ENCODE measurements at places on chromosomes 6 and 20.

- DNase-seq, result no peak
Observed at GRCh38 chr6:85422996-85423395, 26.9 kb upstream of the NT5E start.

GRCh38 chr6:143402721-143403336 lies 47.7 kb downstream of the ADAT2 start:
- DNase-seq, result no peak

GRCh38 chr6:107555449-107555848 lies 65.5 kb downstream of the SOBP start:
- DNase-seq, result no peak

DNA sequence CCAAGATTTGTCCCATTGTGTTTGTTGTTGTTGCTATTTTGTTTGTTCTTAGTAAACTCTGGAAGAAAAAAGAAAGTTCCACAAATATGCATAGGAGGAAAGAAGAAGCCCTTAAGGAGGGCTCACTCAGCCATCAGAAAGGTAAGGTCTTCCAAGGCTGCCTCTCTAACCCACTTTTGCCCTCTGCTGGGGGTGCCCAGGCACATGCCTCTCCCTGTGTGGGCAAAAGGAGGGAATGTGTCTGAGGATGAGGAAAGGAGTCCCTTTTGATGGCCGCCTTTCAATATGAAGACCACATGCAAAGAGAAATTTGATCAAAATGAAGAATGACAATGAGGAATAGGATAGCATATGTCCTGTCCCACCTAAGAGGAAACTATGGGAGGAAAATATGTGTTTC lies 248.2 kb upstream of the POU3F2 start:
- no peak for DNase-seq

- peak; percentile 15 for DNase-seq
Observed at GRCh38 chr6:134772671-134773360, 177.1 kb downstream of the ALDH8A1 start.

- DNase-seq, result no peak
Observed at GRCh38 chr6:168118935-168119334, 39.9 kb upstream of the FRMD1 start.

GRCh38 chr6:105994591-105995390 lies 91.3 kb upstream of the PRDM1 start:
- DNase-seq, result peak; percentile 89

- peak; percentile 9 for DNase-seq
Observed at GRCh38 chr6:168528474-168529095, 87.6 kb downstream of the SMOC2 start.

DNA sequence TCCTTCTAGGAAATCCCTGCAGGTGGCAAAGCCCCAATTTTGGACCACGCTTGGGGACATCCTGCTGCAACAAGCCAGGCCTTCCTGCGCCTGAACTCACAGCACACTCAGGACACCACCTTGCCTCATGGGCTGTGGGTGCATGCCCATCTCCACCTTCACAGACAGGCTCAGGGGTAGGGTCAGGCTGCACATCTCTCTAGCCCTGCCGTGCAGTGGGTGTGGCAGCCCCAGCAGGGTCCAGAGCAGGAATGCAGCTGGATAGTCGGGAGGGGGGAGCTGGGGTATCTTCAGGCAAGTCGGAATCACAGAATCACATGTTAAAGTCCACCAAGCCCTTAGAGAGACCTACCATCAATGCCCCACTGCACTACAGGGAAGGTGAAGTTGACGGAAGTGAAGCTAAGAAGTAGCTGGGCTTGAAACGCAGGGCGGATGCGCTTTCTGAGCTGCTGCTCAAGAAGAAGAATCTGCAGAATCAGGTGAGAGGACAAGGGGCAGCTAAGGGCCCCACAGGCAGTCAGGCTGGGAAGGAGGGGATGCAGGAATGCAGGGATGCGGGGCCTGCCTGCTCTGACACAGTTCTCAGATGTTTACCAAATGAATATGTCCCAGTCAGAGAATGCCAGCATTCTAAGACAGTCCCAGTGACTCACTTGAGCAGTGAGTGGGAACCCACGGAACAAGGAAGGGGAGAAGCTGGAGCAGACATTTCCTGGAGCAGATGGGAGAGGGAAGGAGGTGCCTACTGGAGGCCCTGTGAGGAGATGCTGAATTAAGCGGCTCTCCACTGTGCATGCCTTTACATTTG lies 11.3 kb downstream of the SERPINB6 start:
- DNase-seq, result no peak

- no peak for DNase-seq
Observed at GRCh38 chr6:37502703-37503291, 3.1 kb upstream of the CCDC167 start.

GRCh38 chr6:75850026-75850833 lies 101.2 kb downstream of the MYO6 start:
- DNase-seq, result no peak

DNA sequence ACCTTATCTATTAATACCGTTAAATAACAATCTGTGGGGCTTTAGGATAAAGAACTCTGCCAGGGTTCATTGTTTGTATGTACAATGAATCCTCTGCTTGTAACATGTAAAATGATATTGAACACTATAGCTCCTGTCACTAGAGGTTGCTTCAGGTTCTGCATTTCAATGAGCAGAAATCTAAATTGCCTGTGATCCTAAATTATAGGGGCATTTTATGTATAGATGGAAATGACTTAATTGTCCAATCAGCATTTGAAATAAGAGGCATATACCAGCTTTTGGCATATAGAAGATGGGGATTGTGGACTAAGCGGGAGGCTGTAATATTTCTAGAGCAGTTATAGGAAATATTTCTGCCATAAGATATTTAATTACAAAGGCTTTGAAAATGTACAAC lies 2.0 kb downstream of the NCOA3 start:
- DNase-seq, result peak; percentile 17

DNA sequence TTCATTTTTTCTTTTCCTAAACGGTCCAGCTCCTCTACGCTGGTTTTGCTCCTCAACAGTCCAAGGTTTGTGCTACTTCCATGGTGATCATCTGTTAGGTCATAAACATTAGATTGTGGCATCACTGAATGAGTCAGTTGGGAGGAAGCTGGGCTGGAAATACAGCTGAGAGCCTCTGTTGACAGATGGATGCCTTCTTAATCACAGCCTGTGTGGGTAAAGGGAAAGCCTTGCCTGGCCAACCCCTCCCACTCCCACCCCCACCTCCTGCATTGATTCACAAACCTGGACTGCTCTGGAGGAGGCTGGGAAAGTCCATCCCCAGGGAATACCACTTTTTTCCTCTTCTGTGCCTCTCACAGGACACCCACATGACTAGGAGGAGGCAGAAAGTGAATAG lies 180.6 kb upstream of the CCN2 start:
- peak; percentile 42 for DNase-seq

DNA sequence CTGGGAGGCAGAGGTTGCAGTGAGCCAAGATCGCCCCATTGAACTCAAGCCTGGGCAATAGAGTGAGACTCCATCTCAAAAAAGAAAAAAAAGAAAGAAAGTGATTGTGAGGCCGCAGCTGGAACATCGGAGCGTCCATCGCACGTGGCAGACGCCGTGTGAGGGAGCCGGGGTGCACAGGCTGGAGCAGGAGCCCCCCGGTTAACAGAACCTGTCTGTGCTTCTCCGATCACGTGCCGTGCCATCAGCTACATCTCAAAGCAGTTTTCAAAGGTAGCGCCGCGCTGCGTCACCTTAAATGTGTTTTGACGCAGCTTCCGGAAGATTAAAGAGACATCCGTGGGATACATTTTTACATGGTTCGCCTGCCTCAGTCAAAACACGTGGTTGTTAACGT lies 138.9 kb downstream of the TAF4 start:
- no peak for DNase-seq

GRCh38 chr6:49647476-49647875 lies 10.8 kb upstream of the RHAG start:
- no peak for DNase-seq

- DNase-seq, result peak; percentile 92
Observed at GRCh38 chr20:32062776-32063170, 10.7 kb downstream of the HCK start.

- DNase-seq, result peak; percentile 72
Observed at GRCh38 chr6:44211284-44211683, 5.4 kb upstream of the MYMX start.

- DNase-seq, result no peak
Observed at GRCh38 chr6:16999491-17000436, 102.1 kb upstream of the STMND1 start.

GRCh38 chr6:139028658-139029469 lies at the start of gene ABRACL:
Gene ABRACL, plus strand, starts transcription at chr6:139028745. Its CDS starts 5,416 bp downstream, at chr6:139034161.
- peak; percentile 94 for DNase-seq

DNA sequence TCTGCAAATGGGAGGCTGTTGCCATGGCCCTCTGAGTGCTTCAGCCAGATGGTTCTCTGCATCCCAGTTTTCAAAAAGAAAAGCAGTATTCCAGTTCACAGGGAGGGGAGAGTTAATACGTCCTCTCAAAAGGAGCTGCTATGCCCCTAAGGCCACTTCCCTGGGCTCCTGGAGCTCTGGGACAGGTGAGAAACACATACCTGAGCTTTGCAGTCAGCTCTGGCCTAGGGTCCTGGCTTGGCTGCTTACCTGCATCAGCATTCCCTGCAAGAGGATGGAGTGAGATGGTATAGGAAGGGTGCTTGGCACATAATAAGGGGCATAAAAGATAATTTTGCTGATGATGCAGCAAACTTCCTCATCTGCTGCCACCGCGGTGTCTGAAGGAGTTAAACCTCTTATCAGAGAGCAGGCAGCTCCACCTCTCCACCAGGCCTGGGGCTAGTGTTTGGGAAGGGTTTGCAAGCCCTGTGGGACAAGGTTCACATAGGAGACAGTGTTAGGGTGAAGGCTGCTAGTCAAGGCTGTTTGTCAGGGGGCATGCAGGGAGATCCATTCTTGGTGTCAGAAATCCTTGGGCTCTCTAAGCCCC lies 62.7 kb downstream of the SLC24A3 start:
- DNase-seq, result peak; percentile 79

DNA sequence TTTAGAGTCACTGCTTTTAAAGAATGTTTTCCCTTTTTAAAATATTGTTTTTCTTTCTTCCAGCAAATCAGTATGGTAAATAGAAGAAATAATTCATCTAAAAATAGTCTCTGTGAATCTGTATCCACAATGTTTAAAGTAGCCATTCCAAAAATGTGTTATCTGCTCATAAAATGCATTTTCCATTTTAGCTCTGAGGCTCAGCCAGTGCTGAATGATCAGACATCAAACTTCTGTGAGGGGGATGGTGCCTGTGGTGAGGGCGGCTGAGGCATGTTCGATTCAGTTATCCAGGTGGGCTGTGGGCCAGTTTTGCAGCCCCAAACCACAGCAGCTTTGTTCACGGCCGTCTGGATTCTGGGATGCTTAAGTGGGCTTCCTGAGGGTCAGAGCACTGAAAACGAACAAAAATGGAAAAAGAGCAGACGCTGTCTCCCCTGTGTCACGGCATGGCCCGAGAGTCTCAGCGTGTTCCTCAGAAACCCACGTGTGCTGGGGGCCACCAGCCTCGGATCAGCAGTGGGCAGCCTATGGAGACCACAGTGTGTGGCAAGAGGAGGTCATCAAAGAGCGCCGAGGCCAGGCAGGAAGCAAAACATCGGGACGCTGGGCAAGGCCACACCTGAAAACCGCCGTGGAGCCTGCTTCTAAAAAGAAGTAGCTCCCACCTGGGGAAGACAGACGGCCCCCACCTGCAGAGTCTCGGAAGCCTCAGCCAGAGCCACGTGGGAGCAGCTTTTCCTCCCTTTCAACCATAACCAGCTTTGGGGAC lies 134.9 kb upstream of the THBS2 start:
- no peak for DNase-seq

GRCh38 chr6:71496018-71496721 lies 207.6 kb downstream of the OGFRL1 start:
- no peak for DNase-seq

GRCh38 chr6:53591873-53592272 lies 47.0 kb upstream of the GCLC start:
- DNase-seq, result no peak

- peak; percentile 32 for DNase-seq
Observed at GRCh38 chr6:50030777-50031562, 9.2 kb upstream of the DEFB110 start.

DNA sequence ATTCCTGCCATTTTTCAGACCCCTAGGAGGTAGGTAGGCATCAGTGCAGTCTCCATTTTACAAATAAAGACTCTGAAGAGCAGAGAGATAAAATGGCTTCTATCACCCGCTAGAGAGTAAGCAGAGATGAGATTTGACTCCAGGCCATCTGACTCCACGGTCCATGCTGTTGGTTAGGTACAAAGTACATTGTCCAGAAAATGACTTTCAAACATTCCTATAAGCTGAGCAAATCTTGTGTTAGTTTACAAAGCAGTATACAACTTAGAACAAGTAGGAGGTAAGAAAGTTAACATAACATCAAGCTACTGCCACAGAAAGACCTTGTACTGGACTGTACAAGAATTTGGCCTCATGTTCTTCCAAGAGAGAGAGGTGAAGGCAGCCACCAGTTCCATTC lies 14.9 kb downstream of the BTN1A1 start:
- DNase-seq, result no peak

DNA sequence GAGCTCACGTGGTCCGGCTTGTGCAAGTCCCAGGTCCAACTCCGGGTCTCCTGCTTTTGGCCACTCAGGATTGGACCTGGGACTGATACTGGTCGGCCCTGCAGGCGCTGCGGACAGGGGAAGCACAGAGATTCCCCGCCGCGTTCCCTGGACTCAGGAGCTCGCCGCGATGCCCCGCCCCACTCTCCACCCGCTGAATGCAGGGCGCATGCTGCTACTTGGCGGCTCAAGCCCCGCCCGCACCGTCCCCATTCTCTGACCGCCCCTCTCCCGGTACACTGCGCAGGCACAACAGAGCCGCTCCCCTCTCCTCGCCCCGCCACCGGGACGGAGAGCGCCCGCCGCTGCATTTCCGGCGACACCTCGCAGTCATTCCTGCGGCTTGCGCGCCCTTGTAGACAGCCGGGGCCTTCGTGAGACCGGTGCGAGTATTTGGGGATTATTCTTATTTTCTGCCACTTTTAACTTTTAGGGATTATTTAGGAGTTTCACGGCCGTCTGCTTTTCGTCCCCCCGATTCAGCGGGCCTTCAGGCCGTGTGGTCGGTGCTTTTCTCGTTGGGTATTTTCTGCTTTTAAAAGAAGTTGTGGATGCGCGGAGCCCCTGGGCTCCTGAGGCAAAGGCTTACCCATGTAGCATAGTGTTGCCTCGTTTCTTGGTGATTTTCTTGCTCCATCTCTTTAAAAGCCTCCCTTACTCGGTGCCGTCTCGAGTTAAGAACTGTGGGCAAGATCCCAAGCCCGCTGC lies at the start of gene TMEM14C:
Gene TMEM14C, plus strand, starts transcription at position 251 of the 747 bp plus-strand sequence. CDS start 1,544 bp downstream, outside the sequence.
- peak; percentile 99 for DNase-seq

GRCh38 chr6:82035526-82035925 lies 212.0 kb downstream of the IBTK start:
- no peak for DNase-seq

- DNase-seq, result no peak
Observed at GRCh38 chr20:23031346-23031745, 3.8 kb upstream of the SSTR4 start.

All from NB4 (cell line).